ENCODE measurements at places on chromosomes 1 and 21.

GRCh38 chr1:3908886-3909517 lies 8.9 kb upstream of the C1orf174 start:
- no peak for DNase-seq

DNA sequence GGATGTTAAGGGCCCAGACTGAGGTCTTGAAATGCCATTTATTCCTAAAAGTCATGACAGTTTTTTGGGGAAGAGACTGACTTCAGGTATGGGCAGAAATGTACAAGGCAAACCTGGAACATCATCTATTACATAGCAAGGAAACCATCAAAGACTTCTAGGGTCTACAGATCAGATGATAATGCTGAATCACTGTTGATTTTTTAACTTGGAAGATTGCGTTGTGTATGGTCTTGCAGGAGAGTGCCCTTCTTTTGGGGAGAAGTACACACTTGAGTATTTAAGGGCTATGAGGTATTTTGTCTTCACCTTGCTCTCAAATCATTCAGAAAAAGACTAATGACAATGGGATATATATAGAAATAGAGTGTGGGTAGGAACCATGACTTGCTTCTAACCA lies 15.4 kb upstream of the RD3 start:
- no peak for DNase-seq

DNA sequence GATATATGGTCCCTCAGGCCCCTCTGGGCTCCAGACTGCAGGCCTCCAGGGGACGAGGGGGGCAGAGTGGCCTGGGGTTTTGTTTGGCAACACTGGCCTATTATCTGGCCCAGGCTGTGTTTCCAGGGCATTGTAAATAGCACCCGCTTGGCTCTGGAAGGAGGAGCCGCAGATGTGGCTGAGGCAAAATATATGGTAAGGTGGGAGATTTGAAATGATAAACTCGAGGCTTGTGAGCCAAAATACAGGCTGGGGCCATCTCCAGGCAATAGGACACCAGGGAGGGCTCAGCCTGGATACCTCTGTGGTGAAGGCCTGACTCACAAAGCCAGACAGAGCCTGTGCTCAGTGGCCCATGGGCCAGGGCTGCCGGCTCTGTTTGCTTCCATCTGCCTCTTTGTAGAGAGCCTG lies 14.0 kb downstream of the NAV1 start:
- DNase-seq, result no peak

DNA sequence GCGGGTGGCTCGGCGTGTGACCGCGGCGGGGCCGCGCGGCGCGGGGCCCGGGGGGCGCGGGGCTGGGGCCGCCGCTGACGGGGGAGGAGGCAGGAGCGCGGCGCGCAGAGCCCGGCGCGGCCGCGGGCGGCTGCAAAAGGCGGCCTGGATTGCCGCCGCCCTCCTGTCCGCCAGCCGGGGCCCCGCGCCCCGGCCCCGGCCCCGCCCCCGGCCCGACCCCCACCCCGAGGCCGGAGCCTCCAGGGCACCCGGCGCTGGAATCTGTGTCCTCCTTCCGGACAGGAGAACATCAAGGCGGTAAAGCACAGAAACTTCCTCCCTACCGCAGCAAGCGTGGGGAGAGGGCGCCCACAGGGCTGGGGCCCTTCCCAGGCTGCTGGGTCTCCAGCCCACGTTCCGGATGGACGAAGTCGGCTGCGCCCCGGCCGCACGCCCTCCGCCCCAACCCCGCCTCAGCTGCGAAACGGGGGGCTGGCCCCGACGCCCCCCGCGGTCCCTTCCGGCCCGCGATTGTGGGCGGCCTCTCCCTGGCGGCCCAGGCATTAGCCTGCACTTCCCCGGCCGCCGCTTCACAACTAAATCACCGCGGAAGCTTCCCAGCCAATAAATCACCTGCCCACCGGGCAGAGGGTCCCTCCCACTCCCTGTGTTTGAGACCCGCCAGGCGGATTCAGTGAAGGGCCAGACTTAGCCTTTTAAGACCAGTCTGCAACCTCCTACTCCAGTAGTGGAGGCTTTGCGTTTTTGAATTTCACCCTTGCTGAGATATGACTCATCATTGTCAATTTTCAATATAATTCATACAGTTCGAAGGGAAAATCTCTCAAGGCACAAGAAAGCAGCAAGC lies 106.0 kb downstream of the SLC45A1 start:
- DNase-seq, result no peak

DNA sequence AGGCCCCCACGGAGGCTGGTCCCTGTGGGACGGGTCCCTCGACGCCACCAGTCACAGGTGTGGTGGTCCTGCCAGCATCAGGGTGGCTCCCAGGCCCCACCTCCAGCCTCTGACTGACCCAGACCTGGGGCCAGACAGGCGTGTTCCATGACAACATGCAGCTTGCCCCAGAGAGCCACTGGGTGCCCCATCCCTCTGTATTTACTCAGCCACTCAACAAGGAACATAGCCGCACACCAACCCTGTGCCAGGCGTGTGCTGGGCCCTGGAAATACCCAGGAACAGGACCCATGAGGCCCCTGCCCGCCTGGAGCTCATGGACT lies 65.4 kb downstream of the MATN1 start:
- no peak for DNase-seq

- no peak for DNase-seq
Measured at GRCh38 chr1:78664763-78665162, 15.1 kb downstream of the IFI44 start.

DNA sequence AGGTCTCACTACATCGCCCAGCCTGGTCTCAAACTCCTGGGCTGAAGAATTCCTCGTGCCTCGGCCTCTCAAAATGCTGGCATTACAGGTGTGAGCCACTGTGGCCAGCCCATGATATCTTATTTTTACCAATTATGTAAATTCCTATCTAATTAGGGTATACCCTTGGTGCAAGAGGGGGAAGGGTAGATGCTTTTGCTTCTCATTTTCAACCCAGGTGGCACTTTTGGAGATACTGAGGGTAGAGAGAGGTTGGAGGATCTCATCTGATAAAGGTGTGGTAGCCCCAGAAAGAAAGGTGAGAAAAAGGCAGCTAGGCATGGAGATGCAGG lies 17.4 kb downstream of the ENSA start:
- DNase-seq, result no peak

DNA sequence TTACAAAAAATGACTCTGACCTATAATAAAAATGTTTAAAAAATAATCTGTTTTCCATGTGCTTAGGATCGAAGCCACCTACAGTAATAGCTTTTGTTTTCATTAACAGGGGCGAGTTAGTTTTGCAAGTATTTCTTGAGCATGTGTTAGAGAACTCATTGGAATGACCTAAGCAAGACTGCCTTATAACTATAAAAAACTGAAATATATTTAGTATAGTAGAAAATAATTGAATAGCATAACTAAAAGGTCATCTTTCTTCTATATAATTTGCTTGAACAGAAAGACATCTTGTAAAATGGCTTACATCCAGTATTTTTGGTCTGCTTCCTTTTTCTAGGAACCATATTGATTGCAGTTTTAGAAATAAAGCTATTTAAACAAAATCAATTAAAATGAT lies 241.5 kb upstream of the NRIP1 start:
- DNase-seq, result no peak

GRCh38 chr1:58391056-58391455 lies 155.5 kb downstream of the OMA1 start:
- no peak for DNase-seq

- DNase-seq, result no peak
Measured at GRCh38 chr21:22438428-22439086, 1440.3 kb downstream of the NCAM2 start.

DNA sequence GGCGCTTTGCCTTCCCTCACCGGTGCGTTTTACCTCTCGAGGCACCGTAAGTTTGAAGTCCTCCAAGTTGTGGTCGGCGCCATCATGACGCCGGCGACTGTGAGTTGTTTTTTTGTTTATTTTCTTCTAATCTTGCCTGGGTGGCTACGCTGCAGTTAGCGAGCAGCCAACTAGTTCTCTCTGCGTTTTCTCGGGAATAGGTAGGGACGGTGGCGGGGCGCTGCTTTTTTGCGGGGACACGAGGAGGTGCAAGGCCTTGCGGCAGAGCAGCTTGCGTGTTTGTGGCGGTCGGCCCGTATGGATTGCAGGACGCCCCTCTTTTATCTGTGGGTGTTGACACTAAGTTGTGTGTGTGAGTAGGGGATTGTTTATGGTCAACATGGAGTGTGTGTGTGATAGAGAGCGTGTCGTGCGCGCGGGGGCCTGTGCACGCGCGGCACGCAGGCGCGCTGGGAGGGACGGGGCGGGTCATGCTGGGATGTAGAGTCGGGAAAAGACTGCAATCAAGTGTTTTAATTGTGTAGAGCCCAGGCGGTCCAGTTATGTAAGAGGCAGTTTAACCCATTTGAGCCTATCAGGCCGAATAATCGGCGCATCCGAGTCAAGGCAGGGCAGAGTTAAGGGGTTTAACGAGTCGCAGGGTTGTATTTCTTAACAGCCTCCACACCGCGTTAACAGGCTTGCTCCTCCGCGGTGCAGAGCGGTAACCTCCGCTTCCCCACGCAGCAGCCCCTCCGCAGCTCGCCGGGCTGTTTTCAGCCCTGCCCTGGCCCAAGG lies 1.2 kb upstream of the NEGR1 start:
- DNase-seq, result no peak

- DNase-seq, result no peak
Measured at GRCh38 chr1:85568660-85569059, 11.9 kb upstream of the CCN1 start.

DNA sequence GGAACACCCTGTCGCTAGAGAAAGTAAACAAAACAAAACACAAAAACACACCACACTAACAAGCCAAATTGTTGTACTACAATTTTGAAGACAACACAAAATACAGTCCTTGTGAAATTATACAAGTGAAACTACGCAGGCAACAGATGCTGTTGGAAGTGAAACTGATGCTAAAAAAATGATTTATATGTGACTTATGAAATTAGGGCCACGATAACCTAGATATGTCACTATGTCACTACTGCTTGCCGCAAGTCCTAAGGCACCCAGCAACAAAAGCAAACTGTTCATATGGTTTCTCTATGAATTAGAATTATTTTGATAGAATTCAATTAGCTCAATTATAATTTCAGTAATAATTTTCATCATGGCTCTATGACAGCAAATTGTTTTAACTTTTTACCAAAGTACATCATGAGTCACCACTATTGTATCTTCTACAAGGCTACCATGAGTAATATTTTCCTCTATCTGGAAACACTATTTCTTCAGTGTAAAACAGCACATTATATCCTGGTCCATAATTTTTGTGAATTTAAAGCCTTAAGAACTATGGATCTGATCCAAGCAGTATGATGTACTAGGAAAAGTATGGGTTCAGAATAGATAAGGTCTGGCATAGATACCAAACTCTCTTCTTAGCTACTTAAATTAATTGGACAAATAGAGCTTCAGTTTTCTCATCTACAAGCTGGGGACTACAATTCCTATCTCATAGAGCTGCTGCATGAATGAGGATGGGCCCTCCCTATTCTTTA lies 216.3 kb downstream of the COL11A1 start:
- no peak for DNase-seq

DNA sequence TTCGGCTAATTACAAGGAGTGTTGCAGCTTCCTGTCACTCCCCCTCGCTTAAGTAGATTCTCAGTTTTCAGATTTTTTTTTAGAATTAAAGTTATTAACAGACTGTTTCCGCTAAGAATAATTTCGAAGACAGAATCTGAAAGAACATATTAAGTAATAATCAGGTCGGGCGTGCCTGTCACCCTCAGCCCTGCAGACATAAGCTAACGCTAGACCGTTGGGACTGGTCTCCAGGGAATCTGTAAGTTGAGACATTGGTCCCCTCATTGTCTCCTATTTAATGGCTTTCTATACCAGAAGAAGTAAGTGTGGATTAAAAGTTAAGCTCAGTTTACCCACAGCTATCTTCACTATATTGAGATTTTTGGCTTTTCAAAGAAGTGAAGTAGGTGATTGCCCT lies 14.5 kb downstream of the NMNAT1 start:
- no peak for DNase-seq

GRCh38 chr1:111618961-111619634 lies 491 bp upstream of the RAP1A start:
- no peak for DNase-seq

DNA sequence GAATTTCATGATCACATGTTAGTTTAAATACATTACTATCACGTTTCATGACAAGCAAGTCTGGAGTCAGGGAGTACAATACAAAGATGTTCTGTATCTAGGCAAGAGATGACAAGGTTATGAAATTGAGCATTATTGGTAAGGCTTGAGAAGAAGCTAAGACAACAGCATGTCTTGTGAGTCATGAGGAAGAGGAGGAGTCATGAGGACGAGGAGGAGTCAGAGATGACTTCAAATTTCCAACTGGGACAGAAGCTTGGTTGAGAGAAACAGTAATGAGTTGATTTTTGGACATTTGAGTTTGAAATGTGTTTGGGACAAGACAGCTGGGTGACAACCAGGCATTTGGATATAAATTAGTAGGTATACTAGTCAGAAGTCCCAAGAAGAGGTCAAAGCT lies 4.3 kb upstream of the UBE2U start:
- DNase-seq, result no peak
